ENCODE measurements at places on chromosomes 16 and 17. TPM values are rescaled to one million over a fixed set of nuclear protein-coding genes. Genes with fewer than 3 reads are reported as not detected.

The STX1B gene
- 0.76 TPM for total RNA-seq

The ARHGAP27 gene
- 31.4 TPM for total RNA-seq

The WNT9B gene
- total RNA-seq = not detected

The CRHR1 gene
- not detected for total RNA-seq
